ENCODE measurements at places on chromosomes 11 and 22.

DNA sequence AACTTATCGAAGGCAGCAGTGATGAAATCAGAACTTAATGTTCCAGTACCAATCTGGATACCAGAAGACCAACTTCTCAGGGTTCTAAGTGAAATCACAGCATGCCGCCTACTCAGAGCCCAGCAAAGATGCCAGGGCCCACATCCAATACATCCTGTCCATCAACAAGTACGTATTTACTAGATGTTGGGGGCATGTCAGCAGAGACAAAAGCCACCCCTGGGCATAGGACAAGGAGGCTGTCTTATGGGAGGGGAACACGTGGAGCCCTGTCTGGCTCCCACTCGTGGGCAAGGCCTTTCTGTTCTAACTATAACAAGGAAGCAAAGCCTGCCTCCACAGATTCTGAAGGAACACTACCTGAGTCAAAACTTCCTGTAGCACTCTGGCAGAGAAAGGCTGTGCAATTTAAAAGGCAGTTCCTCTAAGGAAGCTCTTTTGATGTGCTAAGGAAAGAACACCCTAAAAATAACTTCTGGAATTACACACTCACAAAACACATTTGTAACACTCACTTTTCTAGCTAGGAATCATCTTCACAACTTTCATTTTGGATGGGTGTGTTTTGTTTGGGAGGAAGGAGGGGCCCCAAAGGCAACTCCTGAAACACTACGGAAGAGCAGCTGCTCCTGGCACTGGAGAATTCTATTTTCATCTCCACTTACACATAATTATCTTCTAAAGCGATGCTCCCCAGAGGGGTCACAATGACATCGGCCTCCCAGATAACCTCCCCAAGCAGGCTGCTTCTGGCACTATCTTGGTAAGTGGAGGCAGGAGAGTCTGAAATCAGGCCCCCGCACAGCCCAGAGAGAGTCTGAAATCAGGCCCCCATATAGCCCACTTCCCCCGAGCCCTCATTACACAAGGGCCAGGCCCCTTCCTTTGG lies 14.2 kb downstream of the SMCO4 start:
- no peak for DNase-seq

DNA sequence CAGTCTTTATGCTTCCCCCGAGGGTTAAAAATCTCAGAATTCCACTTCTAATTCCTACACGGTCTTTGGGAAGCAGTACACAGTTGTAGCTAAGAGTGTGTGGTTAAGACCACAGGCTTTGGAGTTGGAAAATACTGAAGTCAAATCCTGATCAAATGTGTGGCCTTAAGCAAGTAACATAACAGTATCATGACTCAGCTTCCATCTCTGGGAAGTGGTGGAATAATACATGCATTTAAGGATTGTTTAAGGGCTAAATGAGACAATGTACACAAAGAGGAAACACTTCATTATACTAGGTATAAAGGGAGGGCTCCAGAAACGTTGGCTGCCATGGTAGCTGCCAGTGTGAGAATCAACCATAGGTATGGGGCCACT lies 71.5 kb downstream of the FAT3 start:
- DNase-seq, result no peak

DNA sequence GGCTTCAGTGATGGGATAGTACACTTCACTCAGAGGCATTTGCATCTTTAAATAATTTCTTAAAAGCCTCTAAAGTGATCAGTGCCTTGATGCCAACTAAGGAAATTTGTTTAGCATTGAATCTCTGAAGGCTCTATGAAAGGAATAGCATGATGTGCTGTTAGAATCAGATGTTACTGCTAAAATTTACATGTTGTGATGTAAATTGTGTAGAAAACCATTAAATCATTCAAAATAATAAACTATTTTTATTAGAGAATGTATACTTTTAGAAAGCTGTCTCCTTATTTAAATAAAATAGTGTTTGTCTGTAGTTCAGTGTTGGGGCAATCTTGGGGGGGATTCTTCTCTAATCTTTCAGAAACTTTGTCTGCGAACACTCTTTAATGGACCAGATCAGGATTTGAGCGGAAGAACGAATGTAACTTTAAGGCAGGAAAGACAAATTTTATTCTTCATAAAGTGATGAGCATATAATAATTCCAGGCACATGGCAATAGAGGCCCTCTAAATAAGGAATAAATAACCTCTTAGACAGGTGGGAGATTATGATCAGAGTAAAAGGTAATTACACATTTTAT lies 4.6 kb downstream of the MALAT1 start:
- DNase-seq, result no peak

- no peak for DNase-seq
Observed at GRCh38 chr11:84316866-84317555, 1030.8 kb upstream of the CCDC90B start.

GRCh38 chr22:37654563-37655251 lies 3.8 kb upstream of the PDXP start:
- no peak for DNase-seq

DNA sequence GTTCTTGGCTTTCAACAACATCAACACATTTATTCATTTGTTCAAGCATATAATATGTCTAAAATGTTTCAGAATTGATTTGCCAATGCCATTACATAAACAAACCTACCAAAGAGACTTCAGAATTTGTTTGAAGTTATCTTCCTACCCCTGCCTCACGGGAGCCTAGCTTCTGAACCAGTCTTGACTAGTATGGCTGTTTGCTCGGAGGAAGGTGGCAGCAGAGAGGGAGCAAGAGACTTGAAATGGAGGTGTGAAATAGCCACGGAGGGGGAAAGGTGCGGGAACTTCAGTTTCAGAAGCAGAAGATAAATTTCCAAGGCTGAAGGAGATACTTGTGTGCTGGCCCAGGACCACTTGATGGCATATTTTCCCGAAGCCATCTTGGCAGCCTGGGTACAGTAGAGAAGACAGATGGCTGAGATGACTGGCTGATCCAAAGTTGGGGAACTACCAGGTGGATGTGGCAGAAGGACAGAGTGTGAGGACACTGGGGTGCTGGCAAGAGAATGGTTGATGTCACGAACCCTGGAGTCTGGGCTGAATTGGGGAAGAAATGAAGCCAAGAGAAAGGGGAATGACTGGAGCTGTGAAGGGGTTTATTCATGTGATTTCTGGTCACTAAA lies 14.0 kb upstream of the MTCH2 start:
- no peak for DNase-seq

GRCh38 chr11:32340181-32340580 lies 95.2 kb downstream of the WT1 start:
- no peak for DNase-seq

DNA sequence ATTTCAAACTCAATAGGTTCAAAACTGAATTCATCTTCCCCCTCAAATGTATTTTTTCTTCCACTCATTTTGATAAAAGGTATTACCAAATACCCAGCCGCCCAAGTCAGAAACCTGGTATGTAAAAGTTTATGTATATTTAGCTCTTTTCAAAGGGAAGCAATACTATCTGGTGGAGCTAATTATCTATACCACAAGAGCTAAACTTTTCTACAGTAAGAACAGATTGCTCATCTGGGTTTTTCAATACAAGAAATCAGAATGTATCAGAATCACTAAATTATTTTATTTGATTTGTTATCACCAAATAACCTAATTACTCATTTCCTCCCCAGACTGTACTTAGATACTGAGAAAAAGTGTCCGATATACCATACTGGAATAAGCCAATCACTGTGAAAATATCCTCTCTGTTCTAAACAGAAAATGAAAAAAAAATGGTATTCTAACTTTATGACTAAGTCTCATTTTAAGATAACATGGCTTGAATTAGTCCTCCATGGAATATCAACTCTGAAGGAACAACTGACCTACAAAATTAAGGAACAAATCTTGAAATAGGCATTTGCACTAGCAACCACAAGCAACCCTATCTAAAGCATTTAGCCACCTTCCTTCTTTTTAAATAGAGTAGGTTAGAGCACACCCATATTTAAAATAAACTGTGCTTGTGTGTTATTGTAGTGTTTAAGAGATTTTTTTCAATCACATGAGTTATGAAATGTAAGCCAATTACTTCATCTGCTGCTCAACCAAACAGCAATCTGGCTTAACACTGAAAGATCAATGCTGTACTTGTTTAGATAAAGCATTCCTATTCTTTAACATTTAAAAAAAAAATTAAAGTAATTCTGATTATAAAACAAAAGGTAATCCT lies 35.0 kb downstream of the RDX start:
- DNase-seq, result no peak

GRCh38 chr22:27107386-27107785 lies 450.0 kb downstream of the MIAT start:
- no peak for DNase-seq

- no peak for DNase-seq
Observed at GRCh38 chr11:7251487-7251835, 243 bp upstream of the SYT9 start.

All from GM13976 (cell line).